ENCODE measurements at places on chromosomes 6 and 20. TPM values are rescaled to one million over a fixed set of nuclear protein-coding genes. Genes with fewer than 3 reads are reported as not detected.
A peak's percentile ranks its signal among the peaks of the same experiment; 100 is the strongest.

DNA sequence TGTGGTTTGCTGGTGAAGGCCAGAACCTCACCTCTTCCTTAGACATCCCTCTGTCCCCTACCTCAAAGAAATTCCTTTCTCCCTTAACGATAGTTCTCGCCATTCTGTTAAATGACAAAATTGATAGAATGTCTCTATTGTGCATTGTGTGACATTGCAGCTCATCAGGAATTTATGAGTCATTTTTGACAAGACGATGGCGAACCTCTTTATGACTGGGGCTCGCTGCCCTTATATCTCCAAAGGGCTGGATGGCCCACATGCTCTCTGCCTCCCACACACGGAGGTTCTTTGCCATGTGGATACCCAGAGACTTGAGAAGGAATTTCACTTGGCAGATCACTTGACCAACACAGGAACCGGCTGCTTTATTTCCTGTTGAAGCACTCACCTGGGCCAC lies 66.8 kb upstream of the RPS6KA2 start:
- no peak for DNase-seq

The ERVFRD-1 gene
- total RNA-seq = 0.14 TPM

DNA sequence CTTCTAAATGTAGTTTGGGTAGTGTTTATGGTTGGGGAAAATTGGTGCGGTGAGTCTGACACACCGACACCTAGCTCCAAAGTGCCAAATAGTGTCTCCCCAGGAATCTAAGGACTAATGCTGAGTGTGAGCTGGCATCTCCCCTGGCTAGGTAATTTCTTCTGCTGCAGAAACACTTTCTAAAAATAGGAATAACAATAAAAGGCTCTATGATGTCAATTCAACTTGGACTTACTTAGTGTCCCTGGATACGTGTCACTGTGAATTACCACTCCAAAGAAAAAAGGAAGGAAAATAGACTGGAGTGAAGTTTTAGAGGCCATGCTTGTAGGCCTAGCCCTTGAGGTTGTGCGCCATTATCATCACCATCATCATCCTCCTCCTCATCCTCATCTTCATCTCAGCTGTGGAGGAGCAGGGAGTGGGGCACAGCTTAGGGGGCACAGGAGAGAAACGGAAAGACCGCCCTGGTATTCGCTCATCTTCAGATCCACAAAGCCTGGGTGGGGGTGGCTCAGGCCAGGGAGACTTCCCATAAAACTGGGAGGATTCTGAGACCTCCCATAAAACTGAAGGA lies 89.6 kb downstream of the TBC1D7 start:
- DNase-seq = no peak

The HLA-DQA2 gene
- 0.23 TPM for total RNA-seq

DNA sequence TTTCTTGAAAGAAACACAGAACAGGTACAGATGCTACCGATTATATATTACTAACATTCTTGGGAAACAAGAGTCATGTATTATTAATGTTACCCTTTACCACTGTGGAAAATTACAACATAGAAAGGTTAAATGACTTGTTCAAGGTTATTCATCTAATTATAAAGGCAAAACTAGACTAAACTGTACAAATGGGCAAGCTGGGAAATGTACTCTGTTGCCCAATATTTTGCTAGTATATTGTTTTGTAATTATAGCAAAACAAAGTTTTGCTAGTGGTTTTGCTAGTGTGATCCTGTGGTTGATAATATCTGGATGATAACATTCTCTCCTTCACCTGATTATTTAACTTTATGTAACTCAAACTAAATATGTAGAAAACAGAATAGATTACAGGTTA lies 96.5 kb downstream of the TINAG start:
- no peak for DNase-seq

DNA sequence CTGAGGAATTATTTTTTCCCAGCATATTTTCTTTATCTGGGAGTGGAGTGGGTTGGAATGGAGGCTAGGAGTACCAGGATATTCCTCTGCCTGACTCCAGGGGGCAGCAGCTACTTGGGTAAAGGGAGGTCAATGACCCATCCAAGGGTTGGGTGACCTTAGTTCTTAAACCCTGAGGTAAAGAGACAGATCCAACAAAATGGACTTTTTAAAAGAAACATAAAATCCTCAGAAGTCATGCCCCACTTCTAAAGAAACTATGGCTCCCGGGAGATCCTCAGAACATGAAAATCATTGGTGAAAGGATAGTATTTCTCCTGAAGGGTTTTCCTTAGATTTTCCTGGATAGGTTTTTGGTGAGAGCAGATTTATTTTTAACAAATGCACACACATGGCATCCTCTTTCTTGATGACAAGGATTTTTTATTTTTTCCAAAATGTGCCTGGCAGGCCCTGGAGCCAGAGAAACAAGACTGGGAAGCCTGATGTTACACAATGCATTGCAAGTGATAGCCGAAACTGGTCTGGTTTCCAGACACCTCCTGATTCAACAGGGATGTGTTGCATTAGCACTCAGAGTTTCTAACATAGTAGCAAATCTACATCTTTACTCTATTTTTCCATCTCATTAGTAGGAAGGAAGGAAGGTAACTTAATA lies 240.9 kb upstream of the BTBD3 start:
- peak; percentile 45 for DNase-seq
